Inflammatory macrophage (primary cell): ENCODE measurements at places on chromosomes 3 and 15.

GRCh38 chr15:31461375-31461774 lies 134.7 kb downstream of the KLF13 start:
- DNase-seq, result no peak

GRCh38 chr15:69647142-69647513 lies 194.5 kb downstream of the RPLP1 start:
- DNase-seq, result no peak

- no peak for DNase-seq
Observed at GRCh38 chr3:108297647-108298046, 1.3 kb downstream of the HHLA2 start.

GRCh38 chr15:58386641-58387040 lies 45.1 kb upstream of the LIPC start:
- no peak for DNase-seq

GRCh38 chr15:75695220-75695619 lies 17.4 kb downstream of the CSPG4 start:
- DNase-seq, result no peak

GRCh38 chr3:68186733-68187132 lies 532.3 kb upstream of the SUCLG2 start:
- DNase-seq, result no peak

DNA sequence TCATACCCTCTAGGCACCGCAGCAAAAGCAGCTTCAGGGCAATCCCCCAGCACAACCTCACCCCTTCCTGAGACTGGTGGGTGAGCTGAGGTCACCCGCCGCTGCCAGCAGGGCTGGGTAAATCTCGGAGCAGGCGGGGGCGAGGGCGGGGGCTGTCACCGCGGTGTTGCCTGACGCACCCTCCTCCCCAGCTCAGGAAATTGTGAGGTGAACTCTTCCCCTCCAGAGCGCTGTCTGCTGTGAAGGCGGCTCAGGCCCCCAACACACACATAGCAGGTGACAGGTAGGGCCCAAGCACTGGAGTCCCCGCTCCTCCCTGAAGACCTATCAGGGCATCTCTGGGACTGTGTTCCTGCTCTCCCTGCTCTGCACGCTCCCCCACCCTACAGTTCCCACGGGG lies 30.2 kb upstream of the FURIN start:
- DNase-seq, result peak; percentile 81

DNA sequence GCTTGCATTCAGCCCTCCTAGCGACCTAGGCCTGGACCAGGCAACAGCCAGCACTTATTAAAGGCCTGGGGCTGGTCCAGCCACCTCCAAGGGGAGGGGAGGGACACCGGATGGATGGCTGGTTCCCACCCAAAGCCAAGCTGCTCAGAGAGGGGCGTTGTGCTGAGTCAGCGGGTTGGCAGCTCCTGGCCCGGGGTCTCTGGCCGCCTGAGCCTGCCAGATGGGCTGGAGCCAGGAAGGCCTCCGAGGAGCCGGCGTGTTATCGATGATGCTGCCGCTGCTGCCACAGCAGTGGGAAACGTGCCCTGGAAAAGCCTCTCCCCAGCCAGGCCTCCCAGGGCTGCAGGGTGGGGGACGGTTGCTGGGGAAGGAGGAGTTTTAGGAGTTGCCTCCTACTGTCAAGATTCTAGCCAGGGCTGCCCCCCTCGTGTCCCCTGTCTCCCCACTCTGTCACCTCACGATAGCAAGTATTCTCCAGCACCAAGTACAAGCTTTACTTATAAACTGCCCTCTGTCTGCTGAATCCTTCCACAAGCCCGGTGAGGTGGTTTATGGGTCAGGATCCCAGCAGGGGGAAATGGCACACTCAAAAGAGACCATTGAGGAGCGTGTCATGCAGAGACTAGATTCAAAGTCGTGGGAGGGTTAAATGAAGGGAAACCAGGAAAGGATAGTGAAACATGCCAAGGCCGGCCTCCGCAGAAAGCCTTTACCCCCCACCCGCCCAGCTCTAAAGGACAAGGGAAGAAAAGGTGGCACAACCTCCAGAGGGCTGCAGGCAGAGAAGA lies 43.2 kb upstream of the TSEN2 start:
- no peak for DNase-seq

- DNase-seq, result no peak
Observed at GRCh38 chr15:93051236-93052089, 37.5 kb downstream of the RGMA start.

DNA sequence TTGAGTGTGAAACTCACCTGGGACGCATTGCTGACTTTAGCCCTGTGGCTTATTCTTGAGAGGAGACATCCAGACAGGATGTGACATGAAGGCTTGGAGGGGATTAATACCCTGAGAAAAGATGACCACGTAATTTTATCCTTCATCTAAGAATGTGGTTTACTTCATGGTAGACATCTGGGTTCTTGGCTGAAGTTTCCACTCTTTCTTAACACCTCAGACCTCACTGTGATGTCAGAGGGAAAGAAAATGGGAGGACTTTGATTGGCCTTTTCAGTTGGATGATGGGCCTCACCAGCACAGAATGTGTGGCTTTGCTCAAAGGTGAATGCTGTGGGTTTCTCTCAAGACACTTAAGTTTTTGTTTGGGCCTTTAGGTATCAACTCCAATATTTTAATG lies 16.5 kb downstream of the GORASP1 start:
- no peak for DNase-seq

GRCh38 chr15:77502379-77503095 lies 81.8 kb downstream of the HMG20A start:
- no peak for DNase-seq

DNA sequence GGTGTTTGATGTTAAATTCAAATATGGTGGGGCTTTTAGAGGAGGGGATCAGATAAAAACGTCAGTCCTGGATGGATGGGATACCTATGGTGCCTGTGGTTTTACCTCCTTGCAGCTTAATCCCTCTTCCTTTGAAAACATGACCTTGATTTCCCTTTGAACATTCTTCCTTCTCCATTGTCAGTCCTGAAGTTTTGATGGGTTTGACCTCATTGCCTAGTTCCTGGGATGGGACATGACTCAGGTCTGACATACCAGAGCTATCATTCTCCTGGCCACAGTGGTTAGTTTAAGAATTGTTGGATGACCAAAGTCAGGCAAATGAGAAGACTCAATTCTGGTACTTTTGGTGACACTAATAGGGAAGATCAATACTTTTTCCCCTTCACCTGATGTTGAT lies 87.2 kb downstream of the PRICKLE2 start:
- no peak for DNase-seq

GRCh38 chr3:55719508-55719907 lies 232.4 kb upstream of the WNT5A start:
- no peak for DNase-seq

GRCh38 chr3:45575386-45575923 lies 19.1 kb upstream of the LIMD1 start:
- no peak for DNase-seq

- peak; percentile 77 for DNase-seq
Observed at GRCh38 chr3:170355738-170356595, 1.5 kb upstream of the SKIL start.

- peak; percentile 19 for DNase-seq
Observed at GRCh38 chr3:190696777-190697501, 165.6 kb downstream of the GMNC start.

DNA sequence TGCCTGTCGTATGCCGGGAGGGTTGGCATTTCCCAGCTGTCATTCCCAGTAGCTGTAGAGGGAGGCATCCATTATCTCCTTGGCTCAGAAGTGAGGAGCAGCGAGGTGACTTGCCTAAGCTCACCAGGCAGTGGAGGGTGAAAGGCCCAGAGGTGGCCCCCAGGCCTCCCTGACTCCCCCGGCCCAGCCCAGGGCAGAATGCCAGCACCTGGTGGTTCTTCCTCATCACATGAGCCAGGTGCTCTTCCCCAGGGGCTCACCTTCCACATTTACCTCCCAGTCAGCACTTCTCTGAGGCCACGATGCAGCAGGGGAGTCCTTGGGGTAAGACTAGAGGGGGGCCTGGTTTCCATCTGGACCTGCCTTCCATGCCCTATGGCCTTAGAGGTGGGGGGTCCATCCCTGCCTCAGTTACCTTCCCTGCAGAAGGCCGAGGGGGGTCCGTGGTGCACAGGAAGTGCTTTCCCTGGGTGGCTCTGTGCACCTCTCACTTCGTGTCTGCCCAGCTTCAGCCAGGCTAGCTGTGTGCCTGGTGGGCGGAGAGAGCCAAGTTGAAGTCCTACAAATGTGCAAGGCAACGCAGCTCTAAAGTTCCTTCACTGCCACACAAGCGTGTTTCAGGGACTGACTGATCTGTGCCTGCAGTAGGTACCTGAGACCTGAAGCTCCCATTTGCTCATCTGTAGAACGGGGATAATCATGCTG lies 70.3 kb upstream of the PLXNA1 start:
- DNase-seq, result peak; percentile 44

- peak; percentile 74 for DNase-seq
Observed at GRCh38 chr3:71857956-71858355, 73.0 kb upstream of the PROK2 start.

GRCh38 chr15:72919936-72920465 lies 132.3 kb upstream of the NEO1 start:
- DNase-seq, result no peak

GRCh38 chr15:58536414-58536813 lies 104.6 kb downstream of the LIPC start:
- no peak for DNase-seq

GRCh38 chr15:35743321-35743720 lies 197.4 kb upstream of the DPH6 start:
- no peak for DNase-seq

DNA sequence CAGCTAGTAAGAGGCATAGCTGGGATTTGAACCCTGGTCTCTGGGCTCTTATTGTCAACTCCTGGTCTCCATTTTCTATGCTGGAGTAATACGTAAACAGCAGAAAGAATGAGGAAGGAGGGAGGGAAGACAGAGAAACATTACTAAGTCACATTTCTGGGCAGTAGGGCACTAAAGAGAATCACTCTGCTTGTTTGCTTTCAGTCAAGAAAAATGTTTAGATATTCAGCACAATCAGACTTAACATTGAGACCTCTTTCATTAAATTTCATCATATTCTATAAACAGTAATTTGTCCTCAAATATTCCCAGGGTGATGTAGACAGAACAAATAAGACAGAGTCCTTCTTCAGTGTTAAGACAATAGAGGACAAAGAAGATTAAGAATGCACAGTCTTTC lies 67.7 kb upstream of the BNC1 start:
- no peak for DNase-seq

DNA sequence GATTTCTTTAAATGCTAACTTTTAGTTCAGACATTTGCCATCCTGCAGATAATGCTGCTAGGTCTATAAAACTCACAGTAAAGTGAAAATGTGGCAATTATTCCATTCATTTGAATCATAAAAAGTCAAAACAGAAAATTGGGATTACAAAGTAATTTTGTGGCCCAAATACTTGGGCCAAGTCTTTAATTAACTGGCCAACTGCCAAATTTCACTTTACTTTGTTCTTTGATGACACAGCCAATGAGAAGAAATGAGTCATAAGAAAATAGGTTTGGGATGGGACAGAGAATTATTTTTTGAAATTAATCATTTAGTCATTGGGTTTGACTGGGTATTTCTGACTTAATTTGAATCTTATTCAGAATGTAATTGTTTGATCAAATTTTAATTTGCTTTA lies 89.8 kb upstream of the SLC2A2 start:
- DNase-seq, result no peak

DNA sequence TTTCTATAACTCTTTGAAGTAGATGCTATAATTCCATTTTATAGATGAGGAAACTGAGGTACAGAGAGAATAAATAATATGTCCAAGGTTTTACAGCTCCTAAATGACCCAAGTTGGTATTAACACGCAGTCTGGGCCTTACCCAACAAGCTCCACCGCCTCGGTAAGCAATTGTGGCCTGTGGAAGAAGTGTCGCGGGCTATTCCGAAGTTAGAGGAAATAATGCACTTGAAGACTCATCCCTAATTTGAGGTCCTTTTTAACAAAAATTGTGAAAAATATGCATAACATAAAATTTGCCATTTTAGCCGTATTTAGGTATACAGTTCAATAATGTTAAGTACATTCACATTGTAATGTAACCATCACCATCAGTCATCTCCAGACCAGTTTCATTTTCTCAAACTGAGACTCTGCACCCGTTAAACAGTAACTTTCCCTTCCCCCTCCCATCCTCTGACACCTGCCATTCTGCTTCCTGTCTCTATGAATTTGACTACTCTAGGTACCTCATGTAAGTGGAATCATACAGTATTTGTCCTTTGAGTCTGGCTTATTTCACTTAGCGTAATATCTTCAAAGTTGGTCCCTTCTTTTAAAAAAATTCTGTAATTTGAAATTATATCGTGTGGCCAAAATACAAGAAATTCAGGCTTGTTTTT lies 18.2 kb downstream of the IDH3A start:
- no peak for DNase-seq

- DNase-seq, result no peak
Observed at GRCh38 chr15:80171787-80172186, 19.0 kb downstream of the FAH start.

DNA sequence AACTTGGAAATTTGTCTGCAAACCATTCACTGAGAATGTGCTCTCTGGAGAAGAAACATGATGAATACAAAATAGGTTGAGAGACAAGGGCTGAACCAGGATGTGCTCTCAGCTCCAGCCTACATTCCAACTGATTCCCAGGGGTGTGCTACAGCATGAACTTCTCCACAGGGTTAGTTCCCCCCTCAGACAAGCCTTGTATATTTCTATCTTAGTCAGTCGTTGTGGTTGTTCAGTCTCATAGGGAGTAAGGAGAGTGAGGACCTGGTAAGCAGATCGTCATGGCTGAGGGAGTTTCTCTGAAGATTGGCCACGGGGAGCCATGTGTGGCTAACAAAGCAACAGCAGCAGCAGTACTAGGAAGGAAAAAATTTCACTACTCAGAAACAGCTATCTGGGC lies 919.7 kb upstream of the CADM2 start:
- DNase-seq, result no peak

DNA sequence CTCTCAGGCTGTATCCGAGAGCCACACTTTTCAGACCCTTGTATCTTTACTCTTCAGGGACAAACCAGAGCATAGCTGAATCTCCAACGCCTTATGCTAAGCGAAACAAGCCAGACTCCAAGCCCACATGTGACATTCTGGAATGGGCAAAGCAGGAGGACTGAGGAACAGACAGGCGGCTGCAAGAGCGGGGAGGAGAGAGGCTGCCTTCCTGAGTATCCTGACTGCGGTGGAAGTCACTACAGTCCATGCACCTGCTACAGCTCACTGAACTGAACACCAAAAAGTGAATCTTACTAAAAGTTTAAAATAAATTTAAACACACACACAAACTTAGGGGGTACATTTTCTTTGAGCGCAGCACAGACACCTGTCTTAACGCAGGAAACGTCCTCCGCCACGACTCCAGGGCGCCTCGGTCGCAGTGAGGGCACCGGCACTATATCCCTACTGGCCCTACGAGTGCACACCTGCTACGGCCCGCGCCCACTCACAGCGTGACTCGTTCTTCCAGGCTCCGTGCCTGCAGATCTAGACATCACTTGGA lies 1.4 kb downstream of the CYFIP1 start:
- no peak for DNase-seq

- no peak for DNase-seq
Observed at GRCh38 chr3:16331319-16331883, 66.4 kb downstream of the OXNAD1 start.

GRCh38 chr3:54999159-54999558 lies 71.3 kb upstream of the LRTM1 start:
- DNase-seq, result peak; percentile 66

- no peak for DNase-seq
Observed at GRCh38 chr3:177037241-177037640, 160.0 kb downstream of the TBL1XR1 start.
